ENCODE measurements at places on chromosomes 1 and 21.

GRCh38 chr21:43006874-43007208 lies 32.5 kb downstream of the PKNOX1 start:
- DNase-seq = no peak

- no peak for DNase-seq
Observed at GRCh38 chr1:205593532-205593931, 38.3 kb downstream of the ELK4 start.

GRCh38 chr1:197360068-197360467 lies 92.0 kb downstream of the CRB1 start:
- no peak for DNase-seq

DNA sequence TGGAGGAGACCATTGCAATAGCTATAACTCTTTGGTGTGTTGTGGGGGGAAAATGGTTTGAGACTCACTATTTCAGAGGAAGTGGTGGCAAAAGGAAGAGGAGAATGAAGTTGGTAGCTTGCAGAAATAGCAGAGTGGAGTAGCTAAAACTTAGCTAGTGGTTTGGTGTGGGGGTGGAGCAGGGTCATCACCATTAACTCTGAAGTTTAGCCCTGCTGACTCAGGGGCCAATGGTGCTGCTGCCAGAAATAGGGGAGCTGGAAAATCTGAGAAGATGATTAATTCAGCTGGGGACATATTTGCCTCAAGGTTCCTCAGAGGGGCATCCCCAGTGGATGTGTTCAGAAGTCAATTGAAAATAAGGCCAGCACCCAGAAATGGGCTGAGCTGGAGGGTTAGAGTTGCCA lies 65.4 kb downstream of the RUNX1 start:
- DNase-seq = peak; percentile 74

DNA sequence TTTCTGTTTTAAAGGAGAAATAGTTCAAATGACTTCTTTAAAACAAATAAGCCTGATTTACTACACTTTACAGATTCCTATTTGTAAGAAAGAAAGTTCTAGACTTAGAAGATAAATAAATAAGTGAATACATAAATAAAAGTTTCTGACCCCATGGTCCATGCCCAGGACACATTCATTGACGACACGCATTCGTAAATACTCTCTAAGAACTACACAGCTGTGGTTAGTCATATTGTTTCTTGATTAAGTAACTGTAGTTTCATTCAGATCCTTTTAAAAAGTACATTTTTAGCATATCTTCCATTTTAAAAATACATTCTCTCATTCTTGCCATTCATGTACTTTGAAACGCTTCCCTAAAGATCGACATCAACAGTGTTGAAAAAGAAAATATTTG lies 497.4 kb downstream of the SETD4 start:
- DNase-seq = no peak

DNA sequence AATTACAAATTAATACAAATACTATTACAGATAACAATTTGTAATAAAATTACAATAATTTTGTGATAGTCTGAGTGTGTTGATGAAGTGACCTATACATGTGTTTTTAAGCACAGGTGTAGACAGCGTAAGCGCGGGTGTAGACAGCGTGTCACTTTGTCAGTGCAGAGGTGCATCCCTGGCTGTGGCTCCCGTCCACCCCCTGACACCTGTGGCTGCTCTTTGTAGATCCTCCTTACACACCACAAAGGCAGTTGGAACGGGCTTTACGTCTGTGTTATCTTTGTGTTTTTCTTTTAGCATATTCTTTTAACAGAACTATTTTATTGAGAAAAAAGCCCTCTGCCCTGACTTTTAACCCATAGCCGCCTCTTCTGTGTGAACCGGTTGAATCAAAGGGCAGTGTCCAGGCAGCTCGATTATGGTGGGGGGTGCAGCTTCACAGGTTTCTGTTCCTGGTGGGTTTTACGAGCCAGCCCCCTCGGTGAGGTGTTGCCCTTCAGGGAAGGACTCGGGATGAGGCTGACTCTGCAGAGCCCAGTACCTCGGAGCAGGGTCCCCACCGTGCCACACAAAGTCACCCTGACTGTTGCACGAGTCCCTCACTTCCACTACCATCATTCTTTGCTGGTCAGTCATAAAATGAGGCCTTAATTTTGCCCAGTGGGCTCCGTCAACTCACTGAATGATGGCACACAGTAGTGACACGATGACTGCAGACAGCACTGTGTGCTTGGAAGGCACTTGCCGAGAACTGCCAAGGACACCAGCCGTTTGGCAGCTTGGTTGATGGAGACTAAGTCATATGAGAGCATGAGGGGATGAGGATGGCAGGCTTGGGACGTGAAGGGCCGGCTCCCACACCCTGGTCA lies 86.4 kb upstream of the COL6A1 start:
- DNase-seq = no peak

- DNase-seq = no peak
Observed at GRCh38 chr1:64878090-64878489, 88.3 kb downstream of the JAK1 start.

- DNase-seq = no peak
Observed at GRCh38 chr21:15243406-15243805, 178.6 kb upstream of the NRIP1 start.

GRCh38 chr1:36212782-36213181 lies 11.5 kb upstream of the THRAP3 start:
- no peak for DNase-seq

GRCh38 chr1:234244482-234244881 lies 128.8 kb upstream of the COA6 start:
- DNase-seq = no peak

DNA sequence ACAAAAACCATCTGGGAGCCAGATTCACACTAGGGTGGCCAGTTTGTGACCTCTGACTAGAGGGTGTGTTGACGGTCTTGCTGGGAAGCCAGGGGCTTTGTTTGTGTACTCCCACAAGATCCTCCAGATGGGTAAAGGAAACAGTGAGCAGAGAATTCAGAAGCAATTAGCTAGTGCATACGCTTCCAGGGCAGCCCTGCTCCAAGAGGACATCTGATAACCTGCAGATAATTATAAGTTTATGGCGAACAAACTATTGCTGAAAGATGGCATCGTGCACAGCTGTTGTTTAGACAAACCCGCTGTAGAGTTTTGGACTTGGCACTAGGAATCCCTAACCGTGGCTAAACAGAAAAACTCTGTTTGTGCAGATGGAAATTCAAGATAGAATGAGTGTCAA lies 326.4 kb downstream of the TGFB2 start:
- no peak for DNase-seq

DNA sequence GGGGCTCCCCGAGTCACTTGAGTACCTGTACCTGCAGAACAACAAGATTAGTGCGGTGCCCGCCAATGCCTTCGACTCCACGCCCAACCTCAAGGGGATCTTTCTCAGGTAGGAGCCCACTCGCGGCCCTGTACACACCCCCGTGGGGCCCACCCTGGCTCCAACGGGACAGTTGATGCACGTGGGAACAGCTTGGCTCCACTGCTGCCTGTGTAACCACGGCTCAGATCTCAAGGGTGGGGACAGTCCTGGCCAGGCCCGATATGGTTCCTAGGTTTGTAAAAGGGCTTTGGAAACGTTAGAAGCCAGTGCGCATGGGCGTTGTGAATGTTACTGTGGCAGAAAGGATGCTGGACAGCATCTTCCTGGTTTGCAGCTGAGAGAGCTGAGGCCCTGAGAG lies 18.8 kb downstream of the PODN start:
- DNase-seq = no peak

DNA sequence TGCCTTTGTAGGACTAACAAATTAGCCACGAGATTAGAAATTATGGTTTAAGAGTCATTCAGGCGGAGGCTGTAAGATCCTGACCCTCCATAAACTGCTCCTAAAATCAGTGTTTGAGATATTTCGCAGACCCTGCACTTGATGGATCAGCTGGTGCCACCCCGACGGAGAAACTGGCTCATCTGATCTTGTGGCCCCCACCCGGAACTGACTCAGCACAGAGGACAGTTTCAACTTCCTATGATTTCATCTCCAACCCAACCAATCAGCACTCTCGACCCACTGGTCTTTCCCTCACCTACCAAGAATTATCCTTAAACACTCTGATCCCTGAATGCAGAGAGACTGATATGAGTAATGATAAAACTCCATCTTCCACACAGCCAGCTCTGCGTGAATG lies 3.7 kb upstream of the JAM2 start:
- no peak for DNase-seq

DNA sequence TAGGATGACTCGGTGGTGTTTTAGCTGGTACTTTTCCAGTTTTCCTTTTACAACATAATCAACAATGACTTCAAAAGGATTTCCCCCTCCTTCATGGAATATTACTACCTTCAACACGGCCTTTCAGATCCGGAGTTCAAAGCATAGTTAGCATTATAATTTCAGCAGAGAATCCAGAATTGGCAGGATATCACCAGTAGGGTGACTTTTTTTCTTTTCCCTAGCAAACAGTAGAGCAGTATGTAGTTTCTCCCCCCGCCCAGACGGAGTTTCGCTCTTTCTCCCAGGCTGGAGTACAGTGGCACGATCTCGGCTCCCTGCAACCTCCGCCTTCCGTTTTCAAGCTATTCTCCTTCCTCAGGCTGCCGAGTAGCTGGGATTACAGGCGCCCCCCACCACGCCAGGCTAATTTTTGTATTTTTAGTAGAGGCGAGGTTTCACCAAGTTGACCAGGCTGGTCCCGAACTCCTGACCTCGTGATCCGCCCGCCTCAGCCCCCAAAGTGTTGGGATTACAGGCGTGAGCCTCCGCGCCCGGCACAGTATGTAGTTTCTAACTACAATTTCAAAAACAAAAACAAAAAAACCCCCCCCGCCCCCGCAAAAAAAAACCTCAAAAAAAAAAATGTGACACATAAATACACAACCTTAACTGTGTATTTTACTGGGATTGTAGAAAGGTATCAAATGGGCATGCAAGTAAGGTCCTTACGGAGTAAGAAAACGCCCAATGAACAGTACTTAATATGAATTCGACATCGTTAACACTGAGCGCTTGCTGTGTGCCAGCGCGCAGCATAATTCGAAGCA lies 1.5 kb upstream of the COX20 start:
- peak; percentile 56 for DNase-seq

DNA sequence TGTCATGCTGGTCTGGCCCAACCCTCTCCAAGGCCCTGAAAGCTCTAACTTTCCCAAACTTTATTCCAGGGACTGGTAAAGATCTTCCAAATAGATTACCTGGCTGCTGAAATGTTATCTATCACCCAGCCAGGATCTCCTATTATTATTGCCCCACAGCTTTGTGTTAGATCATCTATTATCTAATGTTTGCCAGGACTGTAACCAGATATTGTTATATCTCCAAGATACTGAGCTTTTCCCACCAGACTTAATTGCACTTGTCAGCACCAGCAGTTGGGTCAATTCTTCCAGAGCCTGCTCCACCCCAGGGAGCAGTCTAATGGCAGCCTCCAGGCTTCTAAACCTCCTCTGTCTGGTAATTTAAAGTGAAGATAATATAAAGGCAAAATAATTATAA lies 59.1 kb downstream of the PRDX6 start:
- no peak for DNase-seq

GRCh38 chr1:11071463-11072215 lies 11.8 kb upstream of the SRM start:
- no peak for DNase-seq

DNA sequence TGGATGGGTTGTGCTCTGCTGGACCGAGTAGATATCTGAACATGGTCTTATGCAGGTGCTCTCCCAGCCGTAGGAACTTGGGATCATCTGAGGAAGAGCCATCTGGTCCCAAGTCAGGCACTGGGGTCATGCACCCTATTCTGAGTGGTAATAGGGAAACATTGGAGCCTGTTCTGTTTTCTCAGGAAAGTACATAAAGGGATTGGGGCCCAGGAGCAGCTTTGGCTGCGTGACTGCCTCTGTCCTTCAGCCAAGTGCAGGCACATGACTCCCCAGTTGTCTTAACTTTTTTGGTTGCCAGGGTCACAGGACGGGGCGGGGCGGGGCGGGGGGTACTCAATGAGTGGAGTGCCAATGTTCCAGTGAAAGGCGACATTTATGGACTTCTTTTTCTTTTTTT lies 11.5 kb downstream of the PFKFB2 start:
- DNase-seq = no peak

DNA sequence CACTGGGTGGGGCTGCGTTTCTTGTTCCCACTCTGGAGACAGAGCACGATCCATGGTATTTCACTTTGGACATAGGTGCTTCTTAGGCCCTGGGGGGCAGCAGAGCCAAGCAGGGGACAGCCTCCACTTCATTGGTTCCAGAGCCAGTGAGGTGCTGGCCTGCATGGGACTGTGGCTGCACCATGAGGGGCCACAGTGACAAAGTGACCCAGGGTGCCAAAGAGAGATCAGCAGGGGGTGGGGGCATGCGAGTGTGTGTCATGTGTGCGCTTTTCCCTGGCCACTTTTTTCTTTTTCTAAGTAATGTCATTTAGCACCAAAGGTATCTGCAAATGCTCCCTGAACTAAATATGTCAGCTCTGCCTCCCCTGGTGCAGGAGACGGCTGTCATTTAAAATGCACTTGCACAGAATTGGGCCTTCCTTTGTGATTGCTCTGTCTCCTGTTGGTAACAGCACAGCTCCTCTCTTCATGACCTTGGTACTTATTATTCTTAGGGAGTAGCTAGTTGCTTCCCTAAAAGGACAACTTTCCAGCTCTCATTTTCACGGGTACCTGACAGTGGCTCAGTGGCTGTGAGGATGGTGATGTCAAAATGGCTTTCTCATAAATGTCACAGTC lies 75.5 kb upstream of the VAMP3 start:
- no peak for DNase-seq

DNA sequence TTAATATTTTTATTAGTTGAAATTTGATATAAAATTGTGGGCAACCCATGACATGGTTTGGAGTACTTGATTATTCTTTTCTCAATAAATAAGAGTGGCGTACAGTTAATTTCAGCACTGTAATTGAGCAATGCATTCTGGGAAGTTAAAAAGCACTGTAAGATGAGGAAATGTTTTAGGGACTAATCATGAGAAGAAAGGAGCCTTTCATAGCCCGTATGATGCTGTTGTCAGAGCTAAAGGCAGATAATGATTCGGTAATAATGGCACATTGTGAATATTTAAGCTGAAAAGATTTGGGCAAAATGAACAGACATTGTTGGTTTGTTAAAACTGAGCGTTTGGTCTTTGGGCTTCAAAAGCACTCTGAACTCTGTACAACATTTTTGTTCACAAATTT lies 139.3 kb downstream of the NFIA start:
- no peak for DNase-seq
